ENCODE measurements at places on chromosomes 4 and X. TPM values are rescaled to one million over a fixed set of nuclear protein-coding genes. Genes with fewer than 3 reads are reported as not detected.

DNA sequence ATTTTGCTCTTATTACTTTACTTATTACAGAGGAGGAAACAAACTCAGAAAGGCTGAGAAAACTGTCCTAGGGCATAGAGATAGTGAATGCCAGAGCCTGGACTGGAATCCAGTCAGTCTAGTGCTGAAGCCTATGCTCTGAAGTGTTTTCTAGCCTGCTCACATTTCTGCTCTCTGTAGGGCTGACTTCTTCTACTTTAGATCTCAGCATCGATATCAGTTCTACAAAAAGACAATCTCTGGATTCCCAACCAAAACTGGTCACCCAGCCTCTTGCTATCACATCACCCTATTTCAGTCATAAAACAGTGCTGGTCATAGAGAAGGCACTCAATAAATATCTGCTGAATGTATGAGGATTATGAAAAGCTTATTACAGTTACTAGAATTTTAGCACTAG is 87.2 kb downstream of the FAM13A start:
- DNase-seq: no peak

DNA sequence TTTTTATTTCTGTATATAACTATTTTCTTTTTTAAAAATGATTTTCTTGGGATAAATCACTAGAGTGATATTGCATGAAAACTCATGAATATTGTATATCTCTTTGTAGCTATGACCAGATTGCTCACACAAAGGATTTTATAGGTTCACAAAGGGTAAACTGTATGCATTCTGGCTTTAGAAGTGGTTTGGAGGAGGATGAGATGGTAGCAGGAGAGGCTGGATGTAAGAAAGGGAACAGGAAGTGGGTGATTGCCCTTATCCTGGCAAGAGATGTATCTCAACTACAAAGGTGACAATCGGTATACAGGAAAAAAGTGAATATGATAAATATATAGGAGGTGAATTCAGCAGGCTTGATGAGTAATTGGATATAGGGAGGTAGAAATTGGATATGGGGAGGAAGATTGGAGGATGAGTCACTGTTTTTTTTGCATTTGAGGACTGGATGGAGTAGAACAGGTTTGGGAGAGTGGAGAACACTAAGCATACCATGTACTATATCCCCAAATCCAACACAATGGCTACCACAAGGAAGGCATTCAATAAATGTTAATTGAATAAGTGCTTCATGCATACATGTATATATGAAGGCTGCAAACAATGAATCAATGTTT is 9.9 kb downstream of the FGG start:
- DNase-seq: no peak

DNA sequence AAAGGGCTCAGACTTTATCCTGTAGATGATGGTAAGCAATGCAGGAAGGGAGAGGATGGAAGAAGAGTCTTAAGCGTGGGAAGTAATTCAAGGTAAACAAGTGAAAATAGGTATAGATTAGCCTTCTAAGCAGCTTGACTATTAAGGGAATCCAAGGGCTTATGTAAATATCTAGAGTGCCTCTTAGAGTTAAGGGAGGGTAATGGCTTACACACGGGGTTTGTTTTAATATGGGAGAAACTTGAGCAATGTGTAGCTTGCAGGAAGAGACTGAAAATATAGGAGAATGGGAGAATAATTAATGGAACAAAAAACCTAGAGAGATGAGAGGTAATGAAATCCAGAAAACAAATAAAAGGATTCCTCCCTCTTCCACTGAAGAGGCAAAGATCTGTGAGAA is 12.8 kb upstream of the SAP30 start:
- no peak for DNase-seq

DNA sequence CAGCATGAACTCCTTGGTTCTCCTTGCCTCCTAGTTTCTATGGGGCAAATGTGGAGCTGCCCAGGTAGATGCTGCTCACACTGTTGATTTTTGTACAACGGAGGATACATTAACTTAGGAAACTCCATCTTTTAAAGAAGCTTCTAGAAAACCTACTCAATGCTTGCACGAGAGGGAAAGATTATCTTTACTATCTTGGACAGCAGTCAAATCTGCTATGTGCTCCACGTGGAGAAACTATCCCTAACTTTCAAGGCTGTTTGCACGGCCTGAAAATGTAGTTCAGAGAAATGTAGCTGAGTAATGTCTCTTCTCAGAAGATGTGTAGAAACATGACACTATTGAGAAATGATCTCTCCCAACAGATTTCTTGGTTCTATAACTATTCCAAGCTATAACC is 1530.9 kb upstream of the PABPC4L start:
- no peak for DNase-seq

GRCh38 chrX:49312176-49312575 is 8.7 kb downstream of the GAGE10 start:
- DNase-seq: no peak

GRCh38 chr4:14345356-14345775 is 656.9 kb upstream of the CPEB2 start:
- DNase-seq: no peak

DNA sequence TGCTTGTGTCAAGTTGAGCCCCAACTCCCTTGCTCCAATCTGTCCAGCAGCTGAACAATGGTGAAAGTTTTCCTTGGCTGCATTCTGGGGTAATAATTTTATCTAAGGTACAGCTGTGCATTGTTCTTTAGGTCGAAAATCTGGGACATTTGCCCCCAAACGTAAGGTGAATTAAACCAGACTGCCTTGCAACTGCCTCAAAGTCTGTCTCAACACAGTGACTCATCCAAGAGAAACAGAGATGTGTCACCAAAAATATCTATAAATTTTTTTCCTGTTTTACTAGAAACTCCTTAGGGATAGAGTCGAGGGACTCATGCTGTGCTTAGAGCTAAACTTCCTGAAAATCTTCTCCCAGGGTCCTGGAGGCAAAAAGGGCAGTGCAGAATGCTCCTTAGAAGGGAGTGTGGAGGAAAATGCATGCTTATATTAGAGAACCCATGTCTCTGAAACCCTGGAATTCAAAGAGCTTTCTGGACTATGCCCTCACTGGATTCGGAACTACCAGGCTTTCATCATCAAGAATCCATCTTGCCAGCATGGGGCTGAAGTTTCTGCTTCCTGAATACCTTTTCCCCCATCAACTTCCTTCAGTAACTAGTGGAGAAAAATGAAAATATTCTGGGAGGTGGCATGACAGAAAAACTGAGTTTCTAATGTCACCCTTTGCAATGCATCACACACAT is 115.7 kb downstream of the PALLD start:
- no peak for DNase-seq

DNA sequence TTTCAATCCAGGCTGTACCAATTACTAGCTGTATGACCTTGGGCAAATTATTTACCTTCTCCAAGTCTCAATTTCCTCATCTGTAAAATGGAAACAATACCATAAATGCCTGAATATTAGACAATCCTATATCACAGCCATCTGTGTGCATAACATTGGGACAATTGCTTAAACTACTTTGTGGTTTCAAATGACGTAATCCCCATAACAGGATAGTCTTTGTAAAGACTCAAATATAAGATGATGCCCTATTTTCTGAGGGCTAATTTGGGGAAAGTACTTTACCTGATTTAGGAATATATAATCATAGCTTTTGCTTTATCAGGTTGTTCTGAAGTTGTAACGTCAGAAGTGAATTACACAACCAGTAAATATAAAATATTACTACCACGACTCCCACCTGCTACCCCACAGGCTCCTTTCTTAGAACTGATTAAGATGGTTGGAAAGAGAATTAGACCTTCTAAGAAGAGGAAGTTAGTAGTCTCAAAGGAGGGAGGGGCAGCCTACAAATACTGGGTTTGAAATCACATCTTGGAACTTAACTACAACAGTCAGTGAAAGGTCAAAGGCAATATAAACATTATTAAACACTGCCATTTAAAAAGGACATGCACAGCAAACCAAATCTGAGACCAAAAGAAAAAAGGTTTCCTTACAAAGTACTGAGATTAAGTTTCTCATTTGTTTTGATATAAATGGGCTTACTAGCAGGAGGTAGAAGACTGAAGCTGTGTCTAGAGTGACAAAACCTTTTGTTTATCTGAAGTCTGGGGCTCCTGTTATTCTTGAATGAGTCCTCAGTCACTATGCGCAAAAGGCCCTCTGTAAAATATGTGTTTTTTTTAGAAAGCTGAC is 215.0 kb downstream of the SCFD2 start:
- DNase-seq: no peak

- no peak for DNase-seq
These were observed 54.9 kb downstream of the STX18 start for GRCh38 chr4:4486969-4487368.

DNA sequence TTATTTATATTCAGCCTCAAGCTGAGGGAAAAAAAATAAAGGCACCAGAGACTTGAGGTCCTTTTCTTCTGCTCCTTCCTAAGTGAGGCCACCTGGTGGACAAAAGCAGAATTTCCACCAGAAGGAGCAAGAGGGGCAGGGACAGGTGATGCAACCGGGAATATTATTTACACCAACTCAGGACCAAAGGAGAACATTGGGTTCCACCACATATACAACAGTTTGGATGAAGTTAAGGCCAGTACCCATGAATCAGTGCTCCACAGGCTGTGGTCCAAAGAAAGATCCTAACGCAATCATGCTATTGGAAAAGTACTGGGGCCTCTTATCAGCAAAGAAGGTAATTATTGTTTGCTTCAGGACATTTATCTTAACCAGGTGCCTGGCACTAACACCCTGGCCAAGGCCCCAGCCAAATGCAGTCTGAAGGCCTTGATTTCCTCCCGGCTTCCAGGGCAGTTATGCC is 57.4 kb downstream of the TSC22D3 start:
- peak; percentile 77 for DNase-seq

DNA sequence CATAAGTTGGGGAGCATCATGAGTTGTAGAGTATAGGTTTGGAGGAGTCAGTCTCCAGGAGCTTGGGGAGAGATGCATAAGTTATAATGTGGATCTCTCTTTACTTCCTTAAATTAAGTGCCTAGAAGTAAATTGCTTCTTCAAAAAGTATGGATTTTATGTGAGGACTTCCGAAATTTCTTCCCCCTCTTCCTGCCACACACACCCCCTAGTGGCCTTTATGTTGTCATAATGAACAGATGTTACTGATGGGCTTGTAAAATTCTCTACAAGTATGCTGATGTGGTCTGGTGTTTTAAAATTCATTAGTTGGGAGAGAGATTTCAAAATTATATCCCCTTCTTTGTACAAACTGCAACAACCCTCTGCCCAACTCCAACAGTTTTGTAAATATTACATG is 2.3 kb upstream of the METTL14 start:
- no peak for DNase-seq

GRCh38 chr4:147822128-147822527 is 90.2 kb downstream of the ARHGAP10 start:
- no peak for DNase-seq

- DNase-seq: no peak
These were observed 4.0 kb upstream of the NKX3-2 start for GRCh38 chr4:13548059-13548983.

DNA sequence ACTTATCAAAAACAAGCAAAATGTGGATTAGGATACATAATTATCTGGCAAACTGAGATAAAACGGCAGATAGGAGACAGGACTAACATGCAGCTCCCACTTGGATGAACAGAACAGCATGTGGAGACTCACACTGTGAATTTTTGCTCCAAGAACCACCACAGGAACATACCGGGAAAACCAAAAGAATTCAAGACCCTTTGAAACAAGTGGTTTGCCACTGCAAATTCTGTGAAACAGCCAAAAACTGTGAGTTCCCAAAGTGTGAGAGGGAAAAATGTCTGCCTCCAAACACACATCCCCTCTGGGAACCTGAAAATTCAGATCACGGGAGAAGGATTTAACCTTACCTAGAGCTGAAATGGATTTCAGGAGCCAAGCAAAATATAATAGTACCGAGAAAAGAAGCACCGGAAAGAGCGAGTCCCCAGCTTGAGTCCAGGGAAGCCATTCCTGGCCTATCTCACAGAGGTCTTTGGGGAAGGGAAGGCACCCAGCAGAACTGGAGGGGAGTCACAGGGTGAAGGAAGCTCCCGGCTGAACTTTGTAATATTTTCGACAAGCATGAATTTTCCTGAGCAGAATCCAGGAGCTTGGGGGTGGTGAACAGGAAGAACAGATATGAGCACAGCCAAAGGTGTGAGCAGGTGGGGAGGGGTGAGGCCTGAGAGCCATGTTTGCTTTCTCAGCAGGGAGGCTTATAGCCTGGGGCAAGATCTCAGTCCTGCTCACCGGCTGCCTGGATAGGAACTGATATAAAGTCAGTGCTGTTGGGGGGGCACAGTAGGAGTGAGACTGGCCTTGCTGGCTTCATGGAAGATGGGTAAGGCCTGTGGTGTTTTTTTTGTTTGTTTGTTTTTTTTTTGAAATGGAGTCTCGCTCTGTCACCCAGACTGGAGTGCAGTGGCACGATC is 23.9 kb downstream of the MANBA start:
- DNase-seq: no peak

DNA sequence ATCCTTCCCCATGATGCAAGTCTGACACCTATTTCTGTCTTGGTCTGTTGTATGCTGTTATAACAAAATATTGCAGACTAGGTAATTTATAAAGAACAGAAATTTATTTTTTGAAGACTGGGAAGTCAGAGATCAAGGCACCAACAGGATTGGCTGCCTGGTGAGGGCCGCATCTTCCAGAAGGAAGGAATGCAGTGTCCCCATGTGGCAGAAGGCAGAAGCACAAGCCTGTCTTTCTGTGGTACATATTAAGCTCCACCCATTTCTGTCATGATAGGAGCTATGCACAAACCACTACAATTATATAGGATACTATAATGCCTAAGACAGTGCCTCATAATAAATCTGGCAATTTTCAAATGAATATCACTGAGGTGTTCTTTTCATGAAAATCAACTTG is 502.3 kb upstream of the DIAPH2 start:
- no peak for DNase-seq

GRCh38 chr4:108458681-108459080 is 161.7 kb upstream of the RPL34 start:
- DNase-seq: no peak

DNA sequence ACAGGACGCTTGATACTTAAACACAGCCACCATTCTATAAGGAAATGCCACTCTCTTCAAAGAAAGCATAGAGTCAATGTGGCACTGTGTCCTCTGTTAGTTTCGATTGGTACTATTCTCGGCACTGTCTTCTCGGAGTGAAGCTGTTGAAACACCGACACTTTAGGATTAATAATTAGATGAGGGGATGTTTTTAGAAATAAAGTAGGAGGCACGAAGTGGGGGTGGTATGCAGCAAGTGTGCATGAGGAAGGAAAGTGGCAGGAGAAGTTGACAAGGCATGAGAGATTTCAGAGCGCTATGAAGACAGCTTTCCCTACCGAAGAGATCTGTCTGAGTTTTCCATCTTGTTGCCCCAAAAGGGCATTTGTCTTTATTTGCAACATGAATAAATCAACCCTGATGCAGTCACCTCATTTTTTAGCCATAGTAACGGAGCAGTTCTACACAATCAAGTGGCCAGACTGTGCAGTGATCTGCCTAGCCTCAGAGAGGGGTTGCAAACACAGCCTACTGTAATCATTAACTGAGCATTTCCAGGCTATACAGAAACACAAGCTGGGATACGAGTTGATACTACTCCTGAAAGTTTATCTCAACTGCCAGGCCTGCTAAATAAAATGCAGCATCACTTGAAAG is 8.3 kb downstream of the GPRIN3 start:
- DNase-seq: no peak

SH3D19 gene
- total RNA-seq: not detected

ADGRG4 gene
- not detected for total RNA-seq

SLITRK2 gene
- total RNA-seq: not detected

LINC00632 gene
- total RNA-seq: 0.41 TPM

STPG2 gene
- total RNA-seq: 0.16 TPM

CFAP299 gene
- not detected for total RNA-seq

MAB21L2 gene
- total RNA-seq: not detected

Data from activated CD8-positive, alpha-beta T cell treated with anti-CD3 and anti-CD28 coated beads for 36 hours (primary cell).